ENCODE measurements at places on chromosomes 3 and 15.

- DNase-seq: peak; percentile 82
Measured at GRCh38 chr15:39579487-39580116, 1.3 kb upstream of the THBS1 start.

GRCh38 chr3:149625795-149626194 is 32.0 kb downstream of the WWTR1 start:
- no peak for DNase-seq

- DNase-seq: no peak
Measured at GRCh38 chr3:2958551-2958950, 151.6 kb downstream of the IL5RA start.

- peak; percentile 87 for DNase-seq
Measured at GRCh38 chr3:42148982-42149432, 57.9 kb downstream of the TRAK1 start.

DNA sequence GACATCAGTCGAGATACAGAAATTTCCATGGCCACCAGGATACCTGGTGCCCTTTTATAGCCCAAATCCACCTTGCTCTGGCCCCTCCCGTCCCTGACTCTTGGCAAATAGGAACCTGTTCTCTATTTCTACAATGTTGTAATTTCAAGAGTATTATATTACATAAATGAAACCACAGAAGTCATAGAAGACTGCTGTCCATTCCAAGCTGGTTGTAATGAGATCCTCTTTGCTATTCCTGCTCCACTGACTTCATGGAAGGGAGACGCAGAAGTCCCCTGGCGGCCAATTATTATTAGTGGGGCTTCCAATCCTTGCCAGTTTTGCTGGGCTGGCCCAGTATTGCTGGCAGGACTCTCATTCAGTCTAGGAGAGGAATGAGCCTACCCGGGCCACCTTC is 26.6 kb downstream of the DCP1A start:
- DNase-seq: peak; percentile 16

DNA sequence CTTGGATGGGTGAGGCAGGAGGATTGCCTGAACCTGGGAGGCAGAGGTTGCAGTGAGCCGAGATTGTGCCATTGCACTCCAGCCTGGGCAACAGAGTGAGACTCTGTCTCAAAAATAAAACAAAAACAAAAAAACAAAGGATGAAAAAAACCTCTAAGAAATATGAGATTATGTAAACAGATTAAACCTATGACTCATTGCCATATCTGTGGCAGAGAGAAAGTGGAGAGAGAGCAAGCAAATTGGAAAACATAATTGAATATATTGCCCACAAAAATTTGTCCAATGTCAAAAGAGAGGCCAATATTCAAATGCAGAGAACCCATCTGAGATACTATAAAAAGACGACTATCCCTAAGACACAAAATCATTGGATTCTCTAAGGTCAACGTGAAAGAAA is 1106.0 kb downstream of the OTOL1 start:
- DNase-seq: no peak

- DNase-seq: no peak
Measured at GRCh38 chr15:68818769-68819494, 1.8 kb downstream of the ANP32A start.

- no peak for DNase-seq
Measured at GRCh38 chr3:135967867-135968266, 2.3 kb downstream of the PPP2R3A start.

- DNase-seq: peak; percentile 68
Measured at GRCh38 chr15:63596676-63597037, 530 bp upstream of the FBXL22 start.

All from AG20443 (cell line).